ENCODE measurements at places on chromosomes 7 and 10.

GRCh38 chr10:89367529-89367928 lies 10.3 kb upstream of the IFIT1B start:
- no peak for DNase-seq

DNA sequence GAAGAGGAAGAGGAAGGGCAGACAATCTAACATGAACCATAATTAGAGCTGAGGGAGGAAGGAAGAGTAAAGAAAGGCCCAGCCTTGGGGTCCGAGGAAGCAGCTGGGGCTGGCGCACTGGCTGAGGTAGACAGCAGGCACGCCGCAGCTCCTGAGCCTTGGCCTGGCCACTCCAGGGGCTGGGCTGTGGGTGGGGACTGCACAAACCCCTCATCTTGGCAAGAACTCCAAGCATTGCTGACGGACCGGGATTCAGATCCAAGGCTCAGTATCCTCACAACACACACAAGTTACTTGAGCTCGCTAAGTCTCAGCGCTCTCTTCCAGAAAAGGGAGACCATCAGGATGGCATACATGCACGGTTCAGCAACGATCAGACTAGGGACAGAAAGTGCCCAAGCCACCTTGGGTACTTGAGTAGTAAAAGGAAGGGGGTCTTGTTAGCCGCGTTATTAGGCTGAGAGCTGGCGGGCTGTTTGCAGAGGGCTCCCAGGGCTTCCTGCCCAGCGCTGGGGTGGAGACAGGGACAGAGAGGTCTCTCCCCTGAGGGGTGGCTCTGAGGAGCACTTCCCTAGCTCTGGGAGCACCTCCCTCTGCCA lies 4.5 kb downstream of the TNS3 start:
- no peak for DNase-seq

GRCh38 chr10:30557884-30558283 lies 71.7 kb downstream of the LYZL2 start:
- no peak for DNase-seq

GRCh38 chr7:26117142-26117807 lies 34.7 kb upstream of the NFE2L3 start:
- DNase-seq: no peak

GRCh38 chr7:116906391-116906790 lies 44.0 kb downstream of the CAPZA2 start:
- DNase-seq: no peak

DNA sequence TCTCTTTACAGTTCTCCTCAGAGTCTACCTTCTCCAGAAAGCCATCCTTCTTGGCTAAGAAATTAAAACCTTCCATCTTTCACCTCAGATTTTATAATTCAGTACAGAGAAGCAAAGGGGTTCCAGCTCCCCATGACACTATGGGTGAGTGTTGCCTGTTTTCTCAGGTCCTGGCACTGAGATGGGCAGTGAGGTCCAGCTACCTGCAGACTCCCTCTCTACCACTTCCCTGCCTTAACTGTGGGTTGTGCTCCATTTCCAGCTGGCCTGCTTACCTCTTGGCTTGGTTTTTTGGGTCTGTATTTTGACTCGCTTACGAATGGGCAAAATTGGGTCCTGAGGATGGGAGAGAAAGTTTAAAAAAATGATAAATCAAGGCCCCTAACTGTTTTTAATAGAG lies 26.3 kb downstream of the ZCWPW1 start:
- DNase-seq: no peak

DNA sequence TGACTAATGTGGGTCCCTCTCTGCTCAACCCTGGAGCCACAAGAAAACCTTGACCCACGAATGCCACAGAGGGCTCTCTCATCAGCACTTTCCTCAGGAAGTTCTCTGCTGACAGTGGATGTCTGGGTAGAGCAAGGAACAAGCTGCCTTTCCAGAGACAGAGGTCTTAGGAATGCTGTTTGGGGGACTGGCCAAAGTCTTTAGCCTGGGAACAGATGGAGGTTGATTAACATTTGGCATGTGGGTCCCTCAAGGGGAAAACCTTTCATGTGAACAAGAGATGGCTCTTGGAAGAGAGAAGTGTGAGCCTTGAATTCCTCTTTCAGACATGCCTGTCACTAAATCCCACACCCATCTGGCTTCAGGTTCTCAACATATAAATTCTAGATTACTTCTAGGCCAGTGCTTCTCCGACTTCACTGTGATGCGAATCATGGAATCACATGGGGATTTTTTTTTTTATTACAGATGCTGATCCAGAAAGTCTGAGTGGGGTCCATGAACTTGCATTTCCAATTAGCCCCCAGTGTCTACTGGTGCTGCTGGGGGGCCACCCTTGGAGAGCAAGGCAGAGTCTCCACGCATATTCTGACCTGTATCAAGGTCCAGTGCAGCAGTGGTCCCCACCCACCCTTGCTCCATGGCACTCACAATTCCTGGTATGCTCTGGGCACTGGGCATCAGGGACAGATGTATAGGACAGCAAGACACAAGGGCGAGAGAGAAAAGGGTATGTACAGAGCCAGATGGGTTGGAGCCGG lies 360.4 kb downstream of the CXCL12 start:
- DNase-seq: no peak

DNA sequence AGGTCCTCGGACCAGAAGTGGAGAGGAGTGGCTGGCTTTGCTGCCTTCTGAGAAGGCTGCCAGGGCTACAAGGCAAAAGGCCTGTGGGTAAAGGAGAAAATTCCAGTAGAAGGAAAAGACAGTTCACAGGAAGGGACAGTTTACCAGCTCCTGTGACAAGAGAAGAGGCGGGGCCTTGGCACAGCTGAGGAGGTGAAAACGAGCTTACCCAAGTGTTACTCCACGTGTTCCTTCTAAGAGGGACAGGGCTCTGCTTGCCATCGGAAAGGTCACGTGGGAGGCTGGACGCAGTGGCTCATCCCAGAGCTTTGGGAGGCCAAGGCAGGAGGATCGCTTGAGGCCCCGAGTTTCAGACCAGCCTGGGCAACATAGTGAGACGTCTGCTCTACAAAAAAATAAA lies 129.4 kb upstream of the ZNF746 start:
- no peak for DNase-seq

DNA sequence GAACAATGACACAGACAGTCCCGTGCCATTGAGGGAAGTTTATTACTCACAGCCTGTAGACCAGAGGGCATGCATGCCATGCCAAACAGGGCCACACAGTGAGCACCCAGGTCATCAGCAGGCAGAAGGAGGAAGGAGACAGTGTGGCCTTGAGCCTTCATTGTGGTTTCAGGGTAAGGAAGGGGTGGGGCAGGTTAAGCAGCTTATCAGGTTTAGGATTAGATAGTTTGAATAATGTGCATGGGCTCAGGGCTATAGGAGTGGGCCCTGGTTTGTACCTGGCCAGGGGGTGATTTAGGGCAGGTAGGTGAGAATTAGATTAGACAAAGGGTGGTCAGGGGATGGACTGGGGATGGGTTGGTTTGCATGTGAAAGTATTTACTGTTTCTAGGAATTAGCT lies 67.9 kb downstream of the ADCY1 start:
- no peak for DNase-seq

DNA sequence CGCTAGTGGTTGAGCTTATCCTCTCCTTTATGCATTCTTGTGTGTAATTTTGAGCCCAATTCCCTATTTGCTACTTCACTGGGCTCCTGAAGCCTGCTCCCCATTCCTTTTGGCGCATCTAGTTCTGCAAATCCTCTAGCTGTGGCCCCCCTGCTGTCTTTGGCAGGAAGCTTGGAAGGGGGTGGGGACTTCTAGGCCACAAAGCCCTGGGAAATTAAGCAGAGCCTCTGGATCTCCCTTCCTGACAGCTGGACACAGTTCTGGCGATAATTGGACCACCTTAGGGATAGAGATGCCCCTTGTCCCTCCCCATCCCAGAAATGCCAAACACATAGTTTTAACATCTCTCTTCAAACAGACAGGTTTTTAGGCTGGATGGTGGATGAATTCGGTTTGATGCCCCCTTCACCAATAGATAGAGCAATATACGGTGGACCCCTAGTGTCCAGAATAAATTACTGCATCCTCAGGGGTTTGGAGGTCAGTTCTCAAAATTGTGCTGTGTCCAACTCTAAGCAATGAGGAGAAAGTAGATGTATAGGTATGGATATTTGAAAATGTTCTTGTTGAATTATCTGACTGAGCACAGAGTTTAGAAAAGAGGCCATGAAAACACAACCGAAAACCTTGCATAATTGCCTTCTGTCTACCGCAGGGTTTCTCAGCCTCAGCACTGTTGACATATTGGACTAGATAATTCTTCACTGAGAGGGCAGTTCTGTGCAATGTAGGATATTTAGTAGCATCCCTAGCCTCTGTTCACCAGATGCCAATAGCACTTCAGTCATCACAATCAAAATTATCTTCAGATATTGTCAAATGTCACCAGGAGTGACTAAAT lies 75.5 kb downstream of the PAPSS2 start:
- DNase-seq: no peak

DNA sequence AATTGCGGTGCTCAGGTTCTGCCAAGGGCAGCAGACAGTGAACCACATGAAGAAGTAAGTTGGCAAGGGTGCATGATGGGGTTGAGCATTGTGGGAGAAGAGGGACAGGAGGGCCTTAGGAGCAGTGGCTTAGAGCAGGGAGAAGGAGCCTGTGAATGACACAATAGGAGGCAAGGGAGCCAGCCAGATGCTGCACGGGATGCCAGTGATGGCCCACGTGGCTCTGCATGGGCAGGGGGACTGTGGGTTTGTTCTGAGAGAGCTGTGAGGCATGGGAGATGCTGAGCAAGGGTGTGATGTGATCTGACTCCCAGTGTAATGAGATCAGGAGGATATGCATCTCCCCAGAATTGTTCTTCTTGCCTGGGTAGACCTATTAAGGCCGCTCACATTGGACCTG lies 60.9 kb downstream of the C10orf90 start:
- DNase-seq: no peak

DNA sequence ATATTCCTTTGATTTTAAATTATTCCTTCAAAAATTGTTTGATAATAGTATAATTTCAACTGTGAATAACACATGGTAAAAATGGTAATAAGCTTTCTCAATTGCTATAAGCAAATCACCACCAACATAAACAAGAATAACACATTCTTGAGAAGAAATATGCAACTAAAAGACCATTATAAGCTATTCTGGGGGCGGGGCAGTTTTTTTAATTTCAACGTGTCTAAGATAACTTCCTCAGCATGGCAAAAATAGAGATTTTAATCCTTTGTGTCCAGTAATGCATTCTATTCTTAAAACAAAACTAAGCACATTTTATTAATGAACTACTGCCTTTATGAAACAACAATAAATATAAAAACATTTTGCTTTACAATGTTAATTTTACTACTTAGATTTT lies 1.5 kb downstream of the DNAJC12 start:
- DNase-seq: no peak

All from stimulated activated CD8-positive, alpha-beta memory T cell treated with anti-CD3 and anti-CD28 coated beads, Interleukin-7, amount 100 ng/mL, for 1 hour (primary cell).